Activated T-helper 1 cell treated with Interleukin-2 at 50 U/mL for 16 hours (primary cell): ENCODE measurements at places on chromosomes 1 and 21.

- DNase-seq, result no peak
Measured at GRCh38 chr1:44318097-44319088, 36.7 kb downstream of the ERI3 start.

- no peak for DNase-seq
Measured at GRCh38 chr1:5494518-5494917, 497.7 kb downstream of the NPHP4 start.

DNA sequence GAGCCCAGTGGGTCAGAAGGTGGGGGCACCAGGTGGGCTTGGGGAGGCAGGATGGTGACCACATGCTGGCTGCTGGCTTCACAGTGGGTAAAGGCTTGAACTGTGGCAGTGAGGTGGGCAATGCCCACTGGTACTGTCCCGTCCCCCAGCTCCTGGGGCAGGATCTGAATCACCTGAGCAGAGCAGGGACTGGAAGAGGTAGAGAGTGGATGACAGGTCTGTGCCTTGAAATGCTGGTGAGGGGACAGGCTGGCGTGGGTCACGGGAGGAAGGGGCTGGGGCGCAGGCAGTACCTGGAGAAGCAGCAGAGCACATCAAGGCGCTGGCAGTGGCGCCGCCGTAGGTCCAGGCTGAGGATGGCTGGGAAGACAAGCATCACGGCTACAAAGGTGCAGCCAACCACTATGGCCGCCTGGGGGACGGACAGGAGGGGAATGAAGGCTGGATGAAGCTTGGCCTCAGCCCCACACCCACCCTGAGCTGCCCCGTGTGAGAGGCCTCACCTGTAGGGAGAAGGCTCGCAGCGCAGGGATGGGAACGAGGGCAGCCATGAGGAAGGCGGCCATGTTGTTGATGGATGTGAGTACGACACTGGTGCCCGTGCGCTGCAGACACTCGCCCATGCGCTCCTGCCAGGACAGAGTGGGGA lies 14.9 kb downstream of the PTCH2 start:
- DNase-seq, result no peak

DNA sequence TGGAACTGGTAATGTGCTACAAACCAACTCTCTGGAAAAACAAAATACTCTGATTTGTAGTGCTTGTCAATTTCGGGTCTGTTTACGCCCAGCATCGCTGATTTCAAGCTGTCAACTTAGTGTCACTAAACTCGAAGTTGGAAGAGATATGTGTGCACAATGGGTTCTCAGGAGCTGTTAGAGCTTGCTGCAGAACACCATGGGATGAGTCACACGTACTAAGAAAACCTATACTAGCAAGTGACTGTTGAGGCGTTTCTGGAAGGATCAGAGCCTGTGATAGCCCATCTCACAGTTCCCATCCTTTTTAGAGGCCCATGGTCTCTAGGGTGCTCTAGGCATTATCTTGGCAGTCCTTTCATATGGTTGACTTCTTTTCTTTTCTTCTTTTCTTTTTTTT lies 14.3 kb downstream of the GMEB1 start:
- DNase-seq, result no peak

DNA sequence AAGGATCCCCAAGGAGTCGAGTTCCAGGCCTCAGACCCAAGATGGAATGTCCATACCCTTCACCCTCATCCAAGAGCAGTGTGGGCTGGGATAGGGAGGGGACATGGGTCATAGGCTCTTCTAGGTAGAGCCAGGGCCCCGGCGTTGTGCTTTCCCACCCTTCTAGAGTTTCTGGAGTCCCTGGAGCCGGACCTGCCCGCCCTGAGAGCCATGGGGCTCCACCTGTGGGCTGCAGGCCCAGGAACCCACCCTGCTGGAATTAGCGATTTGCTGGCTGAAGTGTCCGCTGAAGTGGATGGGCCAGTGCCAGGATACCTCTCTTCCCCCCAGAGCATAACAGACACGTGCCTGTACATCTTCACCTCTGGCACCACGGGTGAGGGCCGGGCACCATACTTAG lies 1.1 kb downstream of the SLC27A3 start:
- no peak for DNase-seq

DNA sequence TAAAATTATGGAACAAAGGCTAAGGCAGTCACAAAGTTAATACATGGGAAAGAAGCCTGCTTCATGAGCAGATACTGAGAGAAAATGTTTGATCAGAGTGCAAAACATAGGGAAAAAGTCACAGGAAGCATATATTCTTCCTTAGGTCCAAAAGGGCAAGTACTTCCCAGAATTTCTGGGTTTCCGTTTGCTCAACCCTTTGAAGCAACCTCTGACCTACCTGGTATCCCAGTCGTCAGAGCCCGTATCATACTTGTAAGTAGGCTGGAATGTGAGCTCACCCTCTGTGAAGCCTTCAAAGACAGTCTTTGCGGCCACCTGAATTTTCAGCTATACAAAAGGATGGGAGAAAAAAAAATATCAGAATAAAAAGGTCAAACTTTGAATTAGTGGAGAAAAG lies 20.5 kb upstream of the MTF1 start:
- DNase-seq, result no peak

GRCh38 chr1:204294357-204294756 lies 65.4 kb downstream of the PLEKHA6 start:
- DNase-seq, result no peak

GRCh38 chr1:9651565-9652378 lies at the start of gene PIK3CD:
PIK3CD (plus strand) TSS chr1:9651731; CDS start chr1:9710456, 58,725 bp downstream.
- DNase-seq, result peak; percentile 37

DNA sequence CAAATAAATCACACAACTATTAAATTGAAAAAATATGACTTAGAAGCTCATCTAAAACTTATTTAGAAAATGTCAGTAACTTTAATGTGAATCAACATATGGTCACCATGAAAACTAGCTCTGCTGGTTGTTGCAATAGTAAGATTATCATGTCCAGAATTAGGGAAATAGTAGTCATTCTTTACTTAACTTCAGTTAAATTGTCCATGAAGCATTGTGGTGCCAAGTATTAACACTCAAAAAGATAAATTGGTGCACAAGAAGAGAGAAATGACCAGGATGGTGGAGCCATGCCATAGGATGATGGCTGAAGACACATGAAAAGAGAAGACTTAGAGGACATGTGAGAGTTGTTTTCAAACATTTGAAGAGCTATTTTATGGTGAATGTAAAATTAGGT lies 130.2 kb upstream of the PTGFR start:
- no peak for DNase-seq
